ENCODE measurements at places on chromosomes 16 and 17. TPM values are rescaled to one million over a fixed set of nuclear protein-coding genes. Genes with fewer than 3 reads are reported as not detected.

The HLF gene
- 0.84 TPM for total RNA-seq

The TOX3 gene
- total RNA-seq = not detected

- no peak for DNase-seq
Observed at GRCh38 chr16:31108794-31109558, 790 bp downstream of the BCKDK start.

- DNase-seq = no peak
Observed at GRCh38 chr17:80691784-80692183, 147.1 kb downstream of the RPTOR start.

DNA sequence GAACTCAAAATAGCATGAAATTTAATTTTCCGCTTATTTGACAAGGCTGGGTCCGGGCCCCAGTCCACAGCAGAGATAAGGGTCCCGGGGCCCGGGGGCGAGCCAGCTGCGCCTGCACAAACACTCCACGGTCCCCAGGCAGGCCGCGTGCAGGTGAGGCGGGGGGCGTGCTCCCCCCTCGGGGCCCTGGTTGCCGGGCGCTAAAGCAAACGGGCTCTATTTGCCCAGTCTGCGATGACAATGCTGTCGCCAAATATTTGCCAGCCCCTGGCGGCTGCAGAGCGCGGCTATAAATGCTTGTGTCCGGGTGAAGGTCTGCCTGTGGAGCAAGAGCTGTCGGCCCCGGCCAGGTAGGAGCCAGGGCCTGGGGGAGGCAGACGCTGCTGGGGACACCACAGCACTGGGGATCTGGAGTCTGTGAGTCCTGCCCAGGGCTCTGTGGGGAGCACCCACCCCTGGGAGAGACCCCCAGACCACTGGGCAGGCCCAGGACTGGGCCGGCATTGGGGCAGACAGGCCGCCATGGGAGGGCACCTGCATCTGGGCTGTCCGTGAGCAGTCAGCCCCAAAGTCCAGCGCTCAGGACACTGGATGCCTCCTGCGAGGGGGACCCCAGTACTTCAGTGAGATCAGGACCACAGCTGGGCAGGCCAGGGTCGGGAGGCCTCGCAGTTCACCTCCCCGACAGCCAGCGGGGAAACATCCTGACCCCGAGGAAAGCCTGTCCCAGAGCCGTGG, at the start of gene PERCC1:
TSS of gene PERCC1 (plus strand) at position 320 of the 738 bp plus-strand sequence. CDS start 1,516 bp downstream, outside the sequence.
- DNase-seq = no peak

Measured in naive thymus-derived CD4-positive, alpha-beta T cell (primary cell).